ENCODE measurements at places on chromosomes 1 and 21.

GRCh38 chr21:26385721-26386120, 187.4 kb downstream of the CYYR1 start:
- DNase-seq: no peak

GRCh38 chr1:4444086-4444485, 210.3 kb upstream of the AJAP1 start:
- DNase-seq: no peak

DNA sequence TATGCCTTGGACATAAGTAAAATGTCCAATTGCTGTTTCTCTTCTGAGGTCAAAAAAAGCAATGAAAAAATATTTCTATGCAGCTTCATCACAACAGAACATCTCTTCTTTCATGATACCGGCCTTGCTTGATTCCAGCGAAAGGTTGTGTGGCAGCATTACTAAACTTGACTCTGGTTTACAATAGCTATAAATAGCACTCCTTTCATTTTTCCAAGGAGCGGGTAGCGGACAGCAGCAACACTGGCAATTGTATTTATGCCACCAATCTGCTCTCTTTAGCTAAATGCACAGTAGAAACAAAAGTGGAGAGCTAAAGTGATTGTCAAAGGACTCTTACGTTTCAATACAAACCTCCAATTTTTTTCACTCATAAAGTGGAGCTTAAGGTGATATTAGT, 7.5 kb upstream of the DAB1 start:
- no peak for DNase-seq

DNA sequence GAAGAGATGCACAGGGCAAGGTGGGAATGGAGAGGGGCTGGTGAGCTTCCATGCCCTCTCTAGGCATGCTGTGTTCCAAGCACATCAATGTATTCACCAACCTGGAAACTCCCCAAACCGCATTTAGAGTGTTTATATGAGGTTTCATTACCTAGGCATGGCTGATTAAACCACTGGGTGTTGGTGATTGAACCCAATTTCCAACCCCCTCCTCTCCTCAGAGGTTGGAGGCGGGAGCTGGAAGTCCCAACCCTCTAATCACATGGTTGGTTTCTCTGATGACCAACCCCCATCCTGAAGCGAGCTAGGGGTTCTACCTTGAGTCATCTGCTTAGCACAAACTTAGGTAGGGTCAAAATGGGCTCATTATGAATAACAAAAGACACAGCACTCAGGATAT, 3.0 kb upstream of the PPIE start:
- no peak for DNase-seq

- DNase-seq: no peak
These were observed 48.9 kb upstream of the ZNF326 start for GRCh38 chr1:89945852-89946476.

- no peak for DNase-seq
These were observed 160.3 kb downstream of the ETS2 start for GRCh38 chr21:38965910-38966504.

DNA sequence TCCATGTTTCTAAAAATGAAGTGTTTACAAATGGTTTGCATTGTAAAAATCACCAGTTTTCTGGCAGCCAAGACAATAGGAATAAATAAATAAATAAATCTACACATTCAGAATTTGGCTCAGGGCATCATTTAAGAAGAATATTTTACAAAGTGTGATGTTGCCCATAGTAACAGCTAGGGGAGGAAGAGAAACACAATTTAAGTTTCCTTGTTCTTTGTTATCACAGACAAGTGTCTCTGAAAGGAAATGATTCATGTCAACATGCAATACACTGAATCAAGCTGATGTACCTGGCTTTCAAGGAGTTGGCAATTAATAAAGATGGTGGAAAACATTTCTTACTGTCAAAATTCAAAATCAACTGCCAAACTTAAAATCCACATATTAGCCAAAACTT, 74.7 kb downstream of the LHX8 start:
- no peak for DNase-seq

Data from stimulated activated CD8-positive, alpha-beta memory T cell treated with anti-CD3 and anti-CD28 coated beads, Interleukin-2, amount 100 ng/mL, for 48 hours (primary cell).